Esophagus (tissue), 2 donors: ENCODE measurements at places on chromosomes 4 and X. TPM values are rescaled to one million over a fixed set of nuclear protein-coding genes. Genes with fewer than 3 reads are reported as not detected.

The UGT2B17 gene
- 0.02 TPM for polyA plus RNA-seq

The OCIAD2 gene
- 40.2 TPM for polyA plus RNA-seq

The GUCY1A1 gene
- polyA plus RNA-seq: 0.67 TPM

The GAGE12J gene
- not detected for polyA plus RNA-seq

The EVC gene
- 4.0 TPM for polyA plus RNA-seq

The COX7B2 gene
- polyA plus RNA-seq: not detected

The CYSLTR1 gene
- 0.84 TPM for polyA plus RNA-seq

The PDZD4 gene
- polyA plus RNA-seq: 4.0 TPM

The GAGE12F gene
- polyA plus RNA-seq: not detected

The CENPE gene
- 2.3 TPM for polyA plus RNA-seq

The LGI2 gene
- polyA plus RNA-seq: 0.08 TPM

The ODAM gene
- 0.08 TPM for polyA plus RNA-seq

The FAM53A gene
- 1.2 TPM for polyA plus RNA-seq

The COL4A6 gene
- polyA plus RNA-seq: 5.9 TPM

The HSFX4 gene
- not detected for polyA plus RNA-seq

The AADAT gene
- polyA plus RNA-seq: 2.4 TPM

The CENPVL1 gene
- polyA plus RNA-seq: not detected

The XK gene
- 0.61 TPM for polyA plus RNA-seq

The DNAAF6 gene
- not detected for polyA plus RNA-seq

The C4orf36 gene
- polyA plus RNA-seq: 1.0 TPM

The C4orf51 gene
- polyA plus RNA-seq: not detected

The EREG gene
- polyA plus RNA-seq: 5.9 TPM

The RAB40AL gene
- polyA plus RNA-seq: 0.05 TPM

The SCOC gene
- 42.4 TPM for polyA plus RNA-seq

The CXorf65 gene
- 0.34 TPM for polyA plus RNA-seq

The PPP1R3F gene
- polyA plus RNA-seq: 3.8 TPM

The MXRA5 gene
- polyA plus RNA-seq: 1.4 TPM
